ENCODE measurements at places on chromosomes 2 and 18.

- no peak for DNase-seq
Observed at GRCh38 chr2:8957628-8958027, 45.9 kb downstream of the MBOAT2 start.

DNA sequence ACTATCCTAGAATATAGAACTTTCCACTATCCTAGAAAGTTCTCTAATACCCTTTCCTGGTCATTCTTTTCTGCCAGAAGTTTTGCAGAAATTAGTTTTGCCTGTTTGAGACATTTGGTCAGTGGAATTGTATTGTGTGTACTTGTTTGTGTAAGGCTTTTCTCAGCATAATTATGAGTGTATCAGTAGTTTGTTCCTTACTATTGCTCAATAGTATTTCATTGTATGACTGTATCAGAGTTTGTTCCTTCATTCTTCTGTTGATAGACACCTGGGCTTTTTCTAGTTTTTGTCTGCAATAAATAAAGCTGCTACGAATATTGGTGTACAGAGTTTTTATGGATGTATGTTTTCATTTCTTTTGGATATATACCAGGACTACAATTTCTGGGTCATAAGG, 27.2 kb downstream of the CCDC138 start:
- DNase-seq, result no peak

- DNase-seq, result no peak
Observed at GRCh38 chr2:205555566-205556230, 126.6 kb upstream of the NRP2 start.

DNA sequence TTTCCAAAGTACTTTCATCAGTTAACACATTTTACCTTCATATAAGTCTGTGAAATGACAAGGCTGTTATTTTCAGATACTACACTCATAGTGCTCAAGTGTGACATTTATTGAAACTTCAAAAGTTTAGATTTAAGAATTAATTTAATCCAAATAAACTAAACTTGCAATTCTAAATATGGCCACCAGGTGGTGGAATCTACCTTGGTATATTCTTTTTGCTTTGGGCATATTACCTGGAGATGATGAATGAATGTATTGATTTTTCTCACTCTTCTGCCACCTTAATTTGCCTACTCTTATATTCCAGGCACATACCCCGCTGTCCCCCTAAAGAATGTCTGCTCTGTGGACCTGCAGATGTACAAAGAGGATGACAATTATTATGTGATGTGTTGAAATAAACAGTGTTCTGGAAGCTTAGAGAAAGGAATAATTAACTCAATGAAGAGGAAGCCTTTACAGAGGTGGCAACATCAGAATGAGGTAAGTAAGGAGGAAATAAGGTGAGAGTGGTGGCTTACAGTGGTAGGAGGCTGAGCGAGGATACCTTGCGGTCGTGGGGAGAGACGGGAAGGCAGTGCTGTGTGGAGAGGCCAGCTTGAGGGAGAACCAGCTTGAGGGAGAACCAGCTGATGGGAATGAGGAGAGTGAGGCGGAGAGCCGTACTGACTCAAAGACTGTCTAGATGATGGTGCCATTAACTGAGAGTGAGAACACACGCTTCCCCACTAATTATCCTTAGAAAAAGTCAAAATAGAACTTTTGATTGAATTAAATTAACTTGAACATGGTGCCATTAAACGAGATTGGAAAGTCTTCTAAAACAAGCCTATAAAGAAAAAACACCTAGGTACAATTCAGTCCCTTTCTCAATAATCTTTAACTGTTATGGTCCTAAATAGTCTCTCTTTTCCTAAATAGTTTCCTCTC, 179.5 kb downstream of the CELF4 start:
- no peak for DNase-seq

DNA sequence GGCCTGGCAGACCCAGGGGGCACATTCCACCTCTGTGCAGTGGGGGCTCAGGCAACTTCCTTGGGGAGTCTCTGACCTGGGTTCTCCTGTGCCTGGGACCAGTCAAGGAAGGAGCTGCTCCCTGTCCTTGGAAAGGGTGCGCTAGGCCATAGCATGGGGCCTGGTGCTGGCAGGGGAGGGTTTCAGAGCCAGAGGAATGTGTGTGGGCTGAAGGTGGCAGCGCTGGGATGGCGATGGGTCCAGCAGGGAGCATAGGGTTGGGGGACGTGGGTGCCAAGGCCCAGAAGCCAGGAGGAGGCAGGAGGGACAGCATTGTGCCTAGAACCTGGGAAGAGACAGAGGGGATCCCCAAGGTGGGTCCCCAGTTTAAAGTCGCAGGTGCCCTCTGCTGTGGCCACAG, 66.3 kb upstream of the TUBA3E start:
- DNase-seq, result no peak

DNA sequence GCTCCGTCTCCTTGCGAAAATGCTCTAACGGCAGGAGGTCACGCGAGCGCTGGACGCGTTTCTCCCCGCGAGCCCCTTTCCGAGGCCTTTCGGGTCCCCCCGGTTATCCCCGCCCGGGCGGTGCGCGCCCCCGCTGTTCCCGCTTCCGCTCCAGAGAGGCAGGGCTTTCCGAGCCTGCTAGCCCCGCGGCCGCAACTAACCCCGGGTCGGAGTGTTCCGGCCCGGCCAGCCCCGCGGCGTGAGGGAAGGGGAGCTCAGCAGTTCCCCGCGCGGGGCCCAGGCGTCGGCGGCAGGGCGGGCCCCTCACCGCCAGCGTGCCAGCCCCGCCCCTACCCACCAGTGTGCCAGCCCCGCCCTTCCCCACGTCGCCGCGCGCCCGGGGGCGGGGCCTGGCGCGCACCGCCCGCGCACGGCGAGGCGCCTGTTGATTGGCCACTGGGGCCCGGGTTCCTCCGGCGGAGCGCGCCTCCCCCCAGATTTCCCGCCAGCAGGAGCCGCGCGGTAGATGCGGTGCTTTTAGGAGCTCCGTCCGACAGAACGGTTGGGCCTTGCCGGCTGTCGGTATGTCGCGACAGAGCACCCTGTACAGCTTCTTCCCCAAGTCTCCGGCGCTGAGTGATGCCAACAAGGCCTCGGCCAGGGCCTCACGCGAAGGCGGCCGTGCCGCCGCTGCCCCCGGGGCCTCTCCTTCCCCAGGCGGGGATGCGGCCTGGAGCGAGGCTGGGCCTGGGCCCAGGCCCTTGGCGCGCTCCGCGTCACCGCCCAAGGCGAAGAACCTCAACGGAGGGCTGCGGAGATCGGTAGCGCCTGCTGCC, at the start of gene MSH6:
TSS of gene MSH6 (plus strand) at position 475 of the 815 bp plus-strand sequence. CDS start at position 564, 89 bp downstream.
- DNase-seq, result peak; percentile 76

DNA sequence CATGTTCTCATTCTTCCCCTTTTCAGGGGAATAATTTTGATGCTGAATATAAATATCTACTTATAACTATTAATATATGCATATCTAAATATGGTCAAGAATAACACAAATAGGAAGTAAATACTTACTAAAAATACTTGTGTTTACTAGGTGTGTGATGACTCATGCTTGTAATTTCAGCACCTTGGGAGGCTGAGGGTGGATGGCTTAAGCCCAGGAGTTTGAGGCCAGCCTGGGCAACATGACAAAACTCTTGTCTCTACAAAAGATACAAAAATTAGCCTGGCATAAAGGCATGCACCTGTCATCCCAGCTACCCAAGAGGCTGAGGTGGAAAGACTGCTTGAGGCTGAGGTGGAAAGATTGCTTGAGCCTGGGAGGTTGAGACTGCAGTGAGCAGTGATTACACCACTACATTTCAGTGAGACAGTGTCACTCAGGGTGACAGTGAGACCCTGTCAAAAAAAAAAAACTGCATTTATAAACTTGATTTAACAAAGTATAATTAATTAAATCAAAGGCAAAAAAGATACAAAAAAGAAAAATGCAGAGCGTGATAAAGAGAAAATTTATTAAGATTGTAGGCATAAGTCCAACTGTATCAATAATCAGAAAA, 703.1 kb upstream of the VRK2 start:
- no peak for DNase-seq

GRCh38 chr2:28621172-28622100, 125.6 kb downstream of the PLB1 start:
- DNase-seq, result peak; percentile 55

- DNase-seq, result no peak
Observed at GRCh38 chr2:46704593-46704992, 211.0 kb downstream of the MCFD2 start.

DNA sequence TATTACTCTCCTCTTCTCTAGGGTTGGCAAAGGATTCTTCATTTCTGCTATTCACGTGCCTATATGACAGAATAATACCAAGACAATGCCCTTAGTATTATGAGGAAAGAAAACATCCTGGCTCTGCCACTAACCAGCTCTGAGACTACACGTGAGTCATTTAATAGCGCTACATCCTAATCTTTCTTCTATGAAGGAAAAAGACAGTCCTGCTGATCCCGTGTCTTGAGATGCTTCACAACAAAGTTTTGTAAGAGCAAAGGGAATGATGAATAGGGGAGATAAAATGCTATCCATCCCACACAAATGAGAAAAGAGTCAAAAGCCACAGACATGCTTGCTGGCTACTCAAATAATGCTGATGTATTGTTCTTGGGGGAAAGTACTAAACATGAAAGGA, 152.8 kb downstream of the PID1 start:
- no peak for DNase-seq

DNA sequence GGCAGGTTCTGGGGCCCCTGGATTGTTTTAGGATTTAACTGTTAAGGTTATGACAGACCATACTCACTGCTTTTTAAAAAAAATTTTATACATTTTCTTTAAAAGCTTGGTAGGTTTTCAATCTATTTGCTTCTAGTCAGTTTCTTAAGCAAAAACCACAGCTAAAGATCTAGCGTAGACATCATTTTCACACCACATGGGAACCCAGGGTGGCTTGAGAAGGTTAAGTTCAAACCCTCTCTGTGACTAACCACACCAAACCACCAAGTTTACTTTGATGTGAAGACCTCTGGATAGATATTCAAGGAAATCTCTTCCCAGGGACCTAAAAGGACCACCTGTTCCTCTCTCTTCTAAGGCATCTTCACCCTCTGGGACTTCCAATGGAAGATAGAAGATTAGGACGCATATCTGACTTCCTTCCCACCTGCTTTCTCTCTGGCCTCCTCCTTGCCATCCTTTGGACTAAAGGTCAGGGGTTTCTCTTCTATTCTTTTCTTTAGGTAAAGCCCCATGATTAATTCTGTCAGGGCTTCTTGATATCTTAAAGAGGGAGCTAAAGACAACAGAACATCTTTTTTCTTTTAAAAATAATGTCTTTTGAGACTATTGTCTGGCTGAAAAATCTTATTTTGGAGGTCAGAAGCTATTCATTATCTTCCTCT, 32.3 kb downstream of the FOSL2 start:
- DNase-seq, result no peak

DNA sequence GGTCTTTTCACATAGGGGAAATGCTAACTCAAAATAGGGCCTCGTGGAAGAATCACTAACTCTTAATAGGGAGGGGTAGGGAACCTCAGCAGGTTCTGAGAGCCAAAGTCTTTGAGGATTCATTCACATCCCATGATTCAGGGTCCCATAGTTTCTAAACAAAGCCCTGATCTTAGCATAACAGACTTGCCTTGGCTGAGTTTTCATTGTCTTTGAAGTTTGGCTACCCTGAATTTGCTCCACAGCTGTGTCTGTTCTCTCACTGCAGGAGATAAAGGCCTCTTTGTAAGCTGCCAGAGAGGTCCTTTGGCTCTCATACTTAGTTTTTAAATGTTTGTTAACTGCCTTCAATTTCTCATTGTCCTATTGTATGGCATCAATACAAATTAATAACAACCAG, 54.5 kb downstream of the ZDBF2 start:
- no peak for DNase-seq

DNA sequence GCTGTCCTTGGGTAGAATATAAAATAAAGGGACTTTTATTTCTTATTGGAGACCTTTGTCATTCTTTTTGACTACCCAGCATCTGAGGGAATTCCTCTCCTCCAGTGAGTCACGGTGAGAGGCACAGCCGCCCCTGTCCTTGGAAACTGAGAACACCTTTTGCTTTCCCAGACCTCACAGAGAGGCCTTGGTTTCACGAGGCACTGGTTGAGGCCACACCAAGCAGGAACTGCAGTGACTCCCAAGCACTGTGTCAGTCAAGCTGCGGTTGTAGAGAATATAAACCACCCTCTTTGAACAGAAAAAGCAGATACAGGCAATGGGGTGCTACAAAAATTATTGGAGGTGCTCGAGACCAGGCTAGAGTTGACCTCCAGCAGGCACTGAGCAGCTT, 16.4 kb downstream of the PRKAG3 start:
- no peak for DNase-seq

GRCh38 chr2:890791-891190, 59.9 kb upstream of the SNTG2 start:
- no peak for DNase-seq

DNA sequence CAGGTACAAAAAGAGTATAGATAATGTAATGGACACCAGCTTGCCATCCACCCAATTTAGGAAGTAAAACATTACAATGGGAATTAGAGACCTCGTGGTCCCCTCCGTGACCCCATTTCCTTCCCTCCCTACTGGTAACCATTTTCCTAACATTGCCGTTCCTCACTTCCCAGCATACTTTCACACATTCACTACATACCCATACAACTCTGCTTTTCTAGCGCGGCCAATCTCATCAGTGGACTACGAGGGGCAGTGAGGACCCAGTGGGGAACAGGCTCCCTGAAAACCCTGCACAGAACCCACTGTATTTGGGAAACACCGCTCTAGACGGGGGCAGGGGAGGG, 1.1 kb downstream of the ENOSF1 start:
- DNase-seq, result no peak

DNA sequence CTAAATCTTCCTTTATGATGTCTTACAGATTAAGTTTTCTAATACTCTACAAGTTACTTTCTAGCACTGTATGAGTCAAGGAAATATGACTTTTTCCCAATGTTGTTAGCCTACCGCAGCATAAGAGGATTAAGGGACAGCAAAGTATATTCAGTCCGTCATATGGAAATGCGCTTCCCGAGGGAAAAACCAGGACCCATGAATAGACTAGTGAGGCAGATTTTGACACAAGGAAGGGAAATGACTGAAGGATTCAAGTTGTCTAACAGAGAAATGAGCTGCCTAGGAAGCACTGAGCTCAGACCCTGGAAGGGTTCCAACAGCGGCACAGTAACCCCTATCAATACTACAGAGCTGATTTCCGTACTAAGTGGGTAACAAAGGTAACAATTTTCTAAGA, 12.0 kb downstream of the SEPTIN10 start:
- DNase-seq, result no peak

GRCh38 chr2:29786361-29786760, 135.0 kb downstream of the ALK start:
- DNase-seq, result no peak

DNA sequence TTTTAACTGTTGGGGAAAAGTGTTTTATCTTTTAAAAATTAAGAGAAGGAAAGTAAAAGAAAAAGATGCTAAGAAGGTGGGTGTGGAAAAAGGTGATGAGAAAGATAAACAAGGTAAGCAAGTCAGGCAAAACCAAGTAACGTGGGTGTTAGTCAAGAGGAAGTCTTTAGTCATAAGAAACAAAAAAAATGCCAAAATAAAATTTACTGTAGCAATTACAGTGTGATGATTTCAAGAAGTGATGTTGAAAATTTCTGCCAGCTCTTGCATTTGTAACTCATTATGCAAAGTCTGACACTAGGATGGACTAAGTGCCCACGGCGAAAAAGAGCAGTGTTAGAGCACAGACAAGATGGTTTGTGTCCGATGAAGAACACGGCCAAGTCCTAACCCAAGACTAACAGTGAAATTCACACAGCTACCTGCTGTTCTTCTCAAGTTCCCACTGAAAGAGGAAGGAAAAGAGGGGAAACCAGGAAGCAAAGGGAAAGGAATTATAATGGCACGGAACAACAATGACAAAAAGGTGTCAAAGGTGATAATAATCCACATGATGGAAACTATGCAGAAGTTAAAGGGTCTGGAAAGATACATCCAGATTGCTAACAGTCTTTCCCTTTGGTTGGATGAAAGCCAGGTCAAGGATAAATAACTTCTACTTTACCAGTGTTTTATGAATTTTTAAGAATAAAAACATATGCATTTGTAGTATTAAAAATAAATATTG, 34.1 kb downstream of the NOL10 start:
- no peak for DNase-seq

Data from stimulated activated CD8-positive, alpha-beta memory T cell treated with anti-CD3 and anti-CD28 coated beads, Interleukin-7, amount 100 ng/mL, for 1 hour (primary cell).